ENCODE measurements at places on chromosomes 5 and 9.

- no peak for DNase-seq
These were observed 950.6 kb upstream of the NUDT12 start for GRCh38 chr5:104513121-104513602.

DNA sequence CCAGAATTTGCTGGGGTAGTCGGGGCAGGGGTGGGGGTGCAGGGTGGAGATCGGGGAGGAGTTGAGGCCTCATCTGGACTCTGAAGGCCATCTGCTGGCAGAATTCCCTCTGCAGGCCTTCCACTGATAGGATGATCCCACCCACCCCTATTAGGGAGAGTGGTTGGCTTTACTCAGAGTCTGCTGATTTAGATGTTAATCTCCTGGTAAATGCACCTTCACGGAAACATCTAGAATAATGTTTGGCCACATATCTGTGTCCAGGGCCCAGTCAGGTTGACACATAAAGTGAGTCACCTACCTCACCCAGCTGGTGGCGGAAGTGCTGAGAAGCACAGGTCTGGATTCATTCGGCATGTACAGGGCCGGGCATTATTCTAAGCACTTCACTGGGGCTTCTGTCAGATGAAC lies 50.0 kb downstream of the DAPK1 start:
- DNase-seq: no peak

GRCh38 chr5:172163346-172163745 lies 24.7 kb downstream of the STK10 start:
- DNase-seq: no peak

- no peak for DNase-seq
These were observed 82.4 kb downstream of the SH3RF2 start for GRCh38 chr5:146018514-146019375.

DNA sequence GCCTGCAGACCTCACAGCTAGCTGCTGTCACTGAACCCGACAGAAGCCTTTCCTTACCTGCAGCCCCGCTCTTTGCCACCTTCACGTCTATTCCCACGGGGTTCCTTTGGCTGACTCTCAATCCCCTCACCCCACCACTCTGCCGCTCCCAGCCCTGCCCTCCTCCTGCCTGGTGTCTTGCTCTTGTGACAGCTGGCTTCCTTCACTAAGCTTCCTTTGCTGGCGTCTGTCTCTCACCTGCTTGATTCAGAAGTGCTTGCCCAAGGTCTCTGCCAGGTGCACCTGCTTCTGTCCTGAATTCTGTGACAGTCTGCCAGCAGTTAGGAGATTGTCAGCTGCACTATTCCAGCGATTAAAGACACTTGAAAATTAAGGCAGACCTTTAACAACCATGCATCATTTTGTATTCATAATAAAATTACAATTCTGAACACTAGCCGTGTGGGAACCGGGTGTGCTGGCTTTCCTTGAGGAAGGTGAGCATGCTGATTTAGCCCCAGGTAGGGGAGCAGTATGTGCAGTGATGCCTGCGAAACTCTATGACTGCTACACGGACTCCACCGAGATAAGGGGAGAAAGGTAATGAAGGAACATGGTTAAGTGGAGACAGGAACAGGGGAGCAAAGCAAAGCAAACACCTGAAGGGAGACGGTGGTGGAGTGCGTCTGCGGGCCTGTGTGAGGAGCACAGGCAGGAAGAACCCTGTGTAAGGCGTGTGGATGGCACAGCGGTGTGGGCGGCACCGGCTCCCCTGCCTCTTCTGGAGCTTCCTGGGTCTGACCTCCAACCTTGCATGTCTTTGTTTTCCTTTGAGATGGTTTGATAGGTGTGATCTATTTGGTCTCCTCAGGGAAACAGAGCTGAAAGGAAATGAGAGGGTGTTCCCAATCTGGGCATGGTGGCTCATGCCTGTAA lies 80.1 kb upstream of the CACNA1B start:
- DNase-seq: no peak

- no peak for DNase-seq
These were observed 5.2 kb downstream of the PCSK1 start for GRCh38 chr5:96427824-96428223.

DNA sequence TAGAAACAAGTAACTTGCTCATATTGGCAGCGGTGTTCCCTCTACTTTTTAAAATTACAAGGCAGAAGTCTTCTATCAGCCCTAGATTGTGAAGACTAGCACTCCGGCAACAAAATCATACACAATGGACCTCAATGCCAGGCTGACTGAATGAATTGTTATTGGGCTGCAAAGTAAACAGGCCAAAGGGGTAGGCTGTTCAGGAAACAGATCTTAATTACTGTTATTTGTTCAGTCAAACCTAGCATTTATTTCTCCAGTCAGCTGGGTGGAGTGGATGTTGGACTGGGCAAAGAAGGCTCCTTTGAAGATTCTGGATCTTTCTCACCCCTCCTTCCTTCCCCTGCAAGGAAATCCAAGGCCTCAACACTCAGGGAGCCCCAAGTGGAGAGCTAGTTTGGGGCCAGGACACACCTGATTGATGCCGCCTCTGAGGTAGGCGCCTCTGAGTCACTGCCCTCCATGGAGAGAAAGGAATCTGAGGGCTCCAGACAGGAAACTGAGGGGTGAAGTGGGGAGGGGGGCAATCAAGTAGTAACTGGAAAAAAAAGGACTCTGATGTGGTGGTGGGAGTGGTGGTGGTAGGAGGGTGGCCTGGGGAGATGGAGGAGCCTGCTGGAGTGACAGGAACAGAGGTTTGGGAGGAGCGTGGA lies 35.5 kb downstream of the SERINC5 start:
- no peak for DNase-seq

All from stimulated activated CD8-positive, alpha-beta memory T cell treated with anti-CD3 and anti-CD28 coated beads, Interleukin-4, amount 100 ng/mL, for 4 hours (primary cell).